ENCODE measurements at places on chromosomes 11 and 22.

DNA sequence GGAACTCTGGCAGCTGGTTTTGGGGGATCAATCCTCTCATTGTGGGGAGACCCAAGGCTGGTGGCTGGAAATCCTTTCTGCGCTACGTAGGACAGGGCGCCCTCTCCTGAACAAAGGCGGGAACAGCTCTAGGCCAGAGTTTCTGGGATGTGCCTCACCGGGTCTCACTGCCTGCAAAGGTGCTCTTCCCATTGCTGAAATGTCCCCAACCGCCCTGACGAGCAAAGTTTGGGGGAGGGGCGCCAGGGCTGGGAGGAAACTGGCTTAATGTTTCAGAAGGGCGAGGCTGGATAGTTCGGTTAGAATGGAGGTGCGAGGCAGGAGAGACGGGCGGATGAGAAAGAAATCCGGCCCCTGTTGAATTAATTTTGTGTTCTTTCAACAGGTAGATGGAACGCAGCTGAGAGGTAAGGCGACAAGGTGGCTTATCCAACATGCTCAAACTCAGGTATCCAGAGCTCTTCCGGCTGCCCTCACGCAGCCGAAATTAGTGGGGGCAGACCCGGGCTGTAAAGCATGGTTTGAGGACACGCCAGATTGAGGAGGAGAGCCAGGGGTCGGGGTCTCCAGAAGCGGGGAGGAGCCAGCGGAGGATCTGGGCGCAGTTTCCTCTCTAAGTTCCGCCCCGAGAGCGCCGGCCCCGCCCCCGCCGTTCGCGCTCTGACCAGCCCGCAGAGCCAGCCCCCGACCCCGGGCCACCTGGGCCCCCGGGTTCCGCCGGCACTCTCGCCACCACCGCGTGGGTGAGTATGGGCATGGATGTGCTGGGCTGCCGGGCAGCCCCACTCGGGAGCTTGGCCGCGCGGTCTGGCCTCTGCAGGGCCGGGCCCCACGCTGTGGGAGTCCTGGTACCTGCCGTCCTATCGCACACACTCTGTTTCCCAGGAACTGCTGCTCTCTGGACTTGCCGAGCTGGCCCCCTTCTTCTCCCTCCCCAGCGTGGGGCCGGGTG is at the start of gene PGAP2:
Gene PGAP2, plus strand, starts transcription at position 652 of the 952 bp plus-strand sequence. CDS start 2,700 bp downstream, outside the sequence.
- DNase-seq: peak; percentile 61

DNA sequence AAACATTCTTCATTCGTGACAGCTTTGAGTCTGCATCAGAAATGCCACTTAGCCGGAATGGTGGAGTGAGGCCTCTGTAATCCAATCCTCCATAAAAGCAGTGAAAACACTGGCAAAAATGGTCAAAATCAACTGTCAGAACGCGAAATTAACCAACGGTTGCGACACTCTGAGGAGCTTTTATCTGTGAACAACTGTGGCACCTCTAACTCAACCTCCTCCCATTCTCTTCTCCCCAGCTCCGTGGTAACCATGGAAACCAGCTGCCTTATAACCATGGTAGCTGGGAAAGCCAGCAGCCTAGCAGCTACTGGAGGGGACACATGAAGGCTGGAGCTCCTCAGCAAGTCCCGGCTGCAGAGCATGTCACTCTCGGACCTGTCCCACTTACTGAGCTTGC is 20.3 kb downstream of the AP2A2 start:
- DNase-seq: no peak

- no peak for DNase-seq
Measured at GRCh38 chr11:64067230-64067993, 31.7 kb downstream of the FLRT1 start.

GRCh38 chr11:120105576-120105975 is 32.3 kb downstream of the TRIM29 start:
- no peak for DNase-seq

DNA sequence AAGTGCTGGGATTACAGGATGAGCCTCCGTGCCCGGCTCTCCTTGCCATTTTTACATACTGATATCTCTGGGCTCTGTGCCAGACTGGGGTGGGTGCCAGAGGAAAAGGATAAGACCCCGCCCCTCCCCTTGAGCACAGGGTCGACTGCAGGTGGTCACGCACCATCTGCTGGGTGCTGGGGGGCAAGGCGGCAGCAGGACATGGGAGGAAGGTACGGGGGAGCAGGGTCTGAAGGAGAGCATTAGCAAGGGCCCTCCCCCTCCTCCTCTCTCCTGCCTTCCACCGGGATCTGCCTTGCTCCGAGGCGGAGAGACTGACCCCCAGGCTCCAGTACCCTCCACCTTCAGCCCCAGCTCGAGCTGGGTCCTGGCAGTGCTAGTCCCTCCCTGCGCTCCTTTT is 9.7 kb upstream of the PGA3 start:
- DNase-seq: no peak

DNA sequence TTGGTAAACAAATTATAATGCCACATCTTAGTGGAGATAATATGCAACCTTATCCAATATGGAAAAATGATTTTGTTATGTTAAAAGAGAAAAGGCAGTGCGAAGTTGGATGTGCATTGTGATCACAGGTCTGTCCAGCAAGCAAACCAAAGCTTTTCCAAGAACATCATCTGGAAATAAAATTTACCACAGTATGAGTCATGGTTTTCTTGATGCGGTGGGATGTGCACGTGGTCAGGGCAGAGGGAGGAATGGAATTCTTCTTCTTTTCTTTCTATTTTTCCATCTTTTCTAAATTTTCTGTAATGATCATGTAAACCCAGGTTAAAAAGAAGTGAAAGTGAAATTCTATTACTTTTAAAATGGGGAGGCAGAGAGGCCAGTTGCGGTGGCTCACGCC is 169.8 kb downstream of the C11orf91 start:
- no peak for DNase-seq

GRCh38 chr11:61774411-61774810 is 18.0 kb downstream of the TMEM258 start:
- no peak for DNase-seq

GRCh38 chr11:101510591-101510990 is 73.2 kb downstream of the TRPC6 start:
- no peak for DNase-seq

GRCh38 chr11:40306938-40307548 is 1152.4 kb downstream of the LRRC4C start:
- DNase-seq: no peak

DNA sequence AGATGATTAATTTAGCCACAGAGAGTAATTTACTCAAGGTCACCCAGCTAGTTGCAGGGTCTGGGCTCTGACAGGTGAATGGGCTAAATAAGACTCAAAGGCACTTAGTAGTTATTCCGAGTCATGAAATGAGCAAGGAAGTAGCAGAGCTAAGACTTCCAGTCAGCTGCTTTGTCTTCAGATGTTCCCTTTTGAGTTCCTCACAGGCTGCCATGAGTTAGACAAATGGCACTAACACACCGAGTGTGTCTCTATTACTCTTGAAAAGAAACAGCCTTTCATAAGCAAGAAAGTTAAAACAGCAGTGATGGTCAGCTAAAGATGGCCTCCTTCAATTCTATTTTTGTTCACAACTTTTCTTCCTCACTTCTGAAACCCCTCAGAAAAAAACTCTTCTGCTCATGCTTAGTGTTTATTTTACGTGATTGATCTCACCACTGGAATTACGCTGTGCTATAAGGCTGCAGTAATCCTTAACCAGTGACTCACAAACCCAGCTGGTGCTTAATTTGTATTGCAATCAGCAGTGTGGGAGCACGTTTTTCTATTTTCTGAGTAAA is 389.1 kb downstream of the AASDHPPT start:
- DNase-seq: no peak

DNA sequence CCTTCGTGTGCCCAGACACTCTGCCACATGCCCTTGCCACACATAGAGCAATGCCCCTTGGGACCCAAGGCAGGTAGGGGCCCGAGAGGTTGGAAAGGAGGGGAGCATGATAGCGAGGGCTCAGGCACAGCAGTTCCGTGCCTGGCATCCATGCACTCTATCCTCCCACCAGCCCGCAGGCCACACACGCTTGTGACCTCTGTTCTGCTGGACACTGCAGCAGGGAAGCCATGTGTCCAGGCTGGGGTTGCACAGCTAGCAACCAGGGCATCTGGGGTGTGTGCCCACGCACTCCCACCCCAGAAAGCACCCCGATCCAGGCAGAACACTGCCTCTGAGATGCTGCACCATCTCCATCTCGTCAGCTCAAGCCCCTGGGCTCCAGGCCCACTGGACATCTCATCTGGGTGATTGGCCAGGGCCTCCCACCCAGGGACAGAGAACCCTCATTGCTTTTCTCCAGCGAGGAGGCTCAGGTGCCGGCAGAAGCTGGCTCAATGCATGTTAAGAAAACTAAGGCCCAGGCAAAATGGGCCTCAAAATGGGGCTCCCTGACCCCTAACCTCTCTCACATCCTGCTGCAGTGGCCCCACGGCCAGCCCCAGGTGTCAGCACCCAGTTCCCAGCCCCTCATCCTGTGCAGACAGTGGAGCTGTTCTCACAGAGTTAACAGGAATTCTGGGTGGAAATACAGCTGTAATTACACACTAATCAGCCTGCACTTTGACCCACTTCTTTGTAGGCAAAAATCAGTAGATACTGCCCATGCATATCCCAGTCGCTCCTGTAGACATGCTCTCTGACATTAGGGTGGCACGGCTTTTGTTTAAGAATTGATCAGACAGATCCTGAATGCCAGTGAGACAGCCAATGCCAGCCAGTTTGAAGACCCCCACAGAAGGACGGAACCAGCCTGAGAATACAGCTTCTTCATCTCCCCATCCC is 173.9 kb upstream of the B3GAT1 start:
- DNase-seq: no peak

DNA sequence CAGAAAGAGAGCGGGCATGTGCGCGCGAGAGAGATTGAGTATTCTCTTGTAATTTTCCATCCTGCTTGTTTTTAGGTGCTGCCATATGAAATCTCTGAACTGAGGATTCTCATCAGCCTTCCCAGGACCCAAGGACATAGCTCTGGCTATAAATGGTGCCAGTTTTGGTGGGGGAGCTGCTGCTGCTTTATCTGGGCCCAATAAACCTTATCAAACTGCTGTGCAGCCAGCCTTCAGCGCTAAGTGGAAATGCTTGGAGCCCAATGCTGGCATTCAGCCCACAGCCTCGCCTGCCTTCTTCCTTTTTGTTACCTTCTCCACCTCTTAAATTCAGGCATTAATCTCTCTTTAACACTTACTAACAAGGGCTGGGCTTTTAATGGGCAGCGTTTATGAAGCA is 2.4 kb upstream of the ZBTB16 start:
- DNase-seq: no peak

DNA sequence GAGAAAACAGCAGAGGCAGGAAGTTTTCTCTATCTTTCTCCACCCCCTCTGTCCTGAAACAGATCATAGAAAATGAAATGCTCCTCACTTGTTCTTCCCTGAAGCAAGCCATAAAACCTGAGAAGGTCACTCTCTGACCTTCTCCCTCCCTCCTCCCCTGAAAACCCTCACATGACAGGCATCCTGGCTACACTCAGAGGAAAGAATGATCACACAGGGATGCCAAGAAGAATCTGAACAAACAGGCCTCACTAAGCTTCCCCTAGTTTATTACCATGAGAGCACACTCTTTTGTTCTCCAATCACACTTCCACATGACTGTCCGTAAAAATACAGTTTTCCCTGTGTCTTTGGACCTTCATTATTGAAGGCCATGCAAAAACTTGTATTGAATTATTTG is 300.1 kb downstream of the BUD13 start:
- DNase-seq: no peak

GRCh38 chr11:26287067-26287518 is 44.8 kb upstream of the ANO3 start:
- DNase-seq: no peak

DNA sequence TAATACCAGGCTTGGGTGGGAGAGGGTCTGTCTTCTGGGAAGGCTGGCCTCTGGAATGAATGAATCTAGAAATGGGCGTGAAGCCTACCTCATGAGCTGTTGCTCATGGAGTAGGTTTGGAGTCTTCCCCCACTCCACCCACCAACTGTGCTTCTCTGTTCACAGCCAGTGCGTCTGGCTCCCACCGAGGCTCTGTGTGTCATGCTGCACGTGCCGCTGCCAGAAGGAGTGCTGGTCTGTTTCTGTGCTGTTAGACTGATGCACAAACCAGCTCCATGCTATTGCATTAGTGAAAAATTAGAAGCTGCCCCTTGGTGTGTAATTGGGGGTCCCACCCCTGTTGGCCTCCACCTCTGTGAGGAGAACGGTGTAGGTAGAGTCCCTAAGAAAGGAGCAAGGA is 132.3 kb upstream of the PARVA start:
- no peak for DNase-seq

DNA sequence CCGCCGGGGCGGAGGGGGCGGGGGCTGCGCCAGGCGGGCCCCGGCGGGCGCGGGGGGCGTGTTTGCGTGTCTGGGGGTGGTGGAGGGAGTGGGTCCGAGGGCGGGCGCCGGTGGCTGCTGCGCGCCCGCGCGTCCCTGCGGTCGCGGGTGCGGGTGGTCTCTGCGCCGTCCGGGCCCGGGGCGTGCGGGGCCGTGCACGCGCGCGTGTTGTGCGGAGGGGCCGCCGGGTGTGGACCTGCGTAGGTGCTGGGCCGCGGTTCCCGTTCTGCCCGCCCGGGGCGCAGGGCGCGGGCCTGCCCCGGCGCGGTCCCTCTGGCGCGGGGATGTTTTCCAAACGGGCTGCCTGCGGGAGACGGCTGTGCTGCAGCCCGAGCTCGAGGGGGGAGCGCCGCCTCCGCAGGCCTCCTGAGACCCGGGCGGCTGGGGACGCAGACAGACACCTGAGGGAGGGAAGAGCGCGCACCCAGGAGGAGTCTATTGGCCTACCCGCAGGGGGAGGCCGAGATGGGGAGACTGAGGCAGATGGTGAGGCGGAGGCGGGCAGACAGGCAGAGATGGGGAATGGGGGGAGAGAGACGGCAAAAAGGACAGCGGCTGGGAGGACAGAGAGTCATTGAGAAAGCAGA is 442 bp downstream of the PELI3 start:
- DNase-seq: no peak

DNA sequence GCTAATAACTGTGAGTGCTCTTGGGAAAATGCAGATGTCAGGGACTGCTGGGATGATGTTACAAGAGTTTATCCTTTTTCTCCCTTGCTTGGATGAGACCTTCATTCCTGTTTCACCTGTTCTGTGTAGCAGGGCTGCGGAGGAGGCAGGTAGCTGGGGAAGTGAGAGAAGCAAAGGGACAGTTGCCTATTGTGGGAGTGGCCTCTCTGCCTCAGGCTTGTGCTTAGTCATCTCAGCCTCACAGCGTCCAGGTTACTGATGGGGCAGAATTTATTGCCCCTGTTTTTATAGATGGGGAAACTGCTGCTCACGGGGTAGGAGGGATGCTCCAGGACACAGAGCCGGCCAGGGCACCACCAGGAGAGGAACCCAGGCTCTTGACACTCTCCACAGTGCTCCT is 1.7 kb downstream of the STX3 start:
- DNase-seq: no peak

GRCh38 chr11:131504199-131504949 is 134.0 kb downstream of the NTM start:
- DNase-seq: no peak

DNA sequence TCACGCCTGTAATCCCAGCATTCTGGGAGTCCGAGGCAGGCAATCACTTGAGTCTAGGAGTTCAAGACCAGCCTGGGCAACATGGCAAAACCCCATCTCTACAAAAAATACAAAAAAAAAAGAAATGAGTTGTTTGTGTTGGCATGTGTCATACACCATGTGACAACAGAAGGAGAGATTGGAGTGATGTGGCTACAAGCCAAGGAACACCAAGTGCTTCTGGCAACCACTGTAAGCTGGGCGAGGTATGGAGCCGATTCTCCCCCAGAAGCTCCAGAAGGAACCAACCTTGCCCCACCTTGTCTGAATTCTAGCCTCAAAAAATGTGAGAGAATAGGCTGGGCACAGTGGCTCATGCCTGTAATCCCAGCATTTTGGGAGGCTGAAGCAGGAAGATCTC is 39.1 kb upstream of the SLC35C1 start:
- DNase-seq: no peak
